ENCODE measurements at places on chromosomes 7 and 10.

- DNase-seq = no peak
These were observed 180.4 kb downstream of the RNF133 start for GRCh38 chr7:122518488-122518887.

- DNase-seq = no peak
These were observed 85.3 kb downstream of the LARP4B start for GRCh38 chr10:846126-846685.

- DNase-seq = no peak
These were observed 36.5 kb downstream of the STK17A start for GRCh38 chr7:43619213-43620012.

- no peak for DNase-seq
These were observed 3.2 kb upstream of the SUPV3L1 start for GRCh38 chr10:69176823-69177222.

DNA sequence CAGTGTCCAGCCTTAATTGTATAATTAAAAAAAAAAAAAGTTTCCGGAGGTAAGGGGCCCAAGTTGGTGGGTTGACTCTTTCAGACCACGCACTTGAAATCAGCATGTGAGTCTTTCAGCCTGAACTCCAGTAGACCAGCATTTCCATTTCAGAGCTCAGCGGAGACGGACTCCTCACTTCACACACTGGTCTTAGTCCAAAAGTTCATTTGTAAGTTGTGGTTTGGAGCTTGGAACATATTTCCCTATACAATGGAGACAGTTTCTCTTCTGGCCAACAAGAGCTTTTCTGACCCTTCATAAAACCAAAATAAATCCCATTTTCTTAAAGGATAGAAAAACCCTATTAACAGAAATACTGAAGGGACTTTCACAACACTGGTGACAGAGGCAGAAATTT, 41.0 kb downstream of the ATXN7L1 start:
- DNase-seq = no peak

- DNase-seq = no peak
These were observed 434.8 kb upstream of the NPVF start for GRCh38 chr7:25662841-25663800.

DNA sequence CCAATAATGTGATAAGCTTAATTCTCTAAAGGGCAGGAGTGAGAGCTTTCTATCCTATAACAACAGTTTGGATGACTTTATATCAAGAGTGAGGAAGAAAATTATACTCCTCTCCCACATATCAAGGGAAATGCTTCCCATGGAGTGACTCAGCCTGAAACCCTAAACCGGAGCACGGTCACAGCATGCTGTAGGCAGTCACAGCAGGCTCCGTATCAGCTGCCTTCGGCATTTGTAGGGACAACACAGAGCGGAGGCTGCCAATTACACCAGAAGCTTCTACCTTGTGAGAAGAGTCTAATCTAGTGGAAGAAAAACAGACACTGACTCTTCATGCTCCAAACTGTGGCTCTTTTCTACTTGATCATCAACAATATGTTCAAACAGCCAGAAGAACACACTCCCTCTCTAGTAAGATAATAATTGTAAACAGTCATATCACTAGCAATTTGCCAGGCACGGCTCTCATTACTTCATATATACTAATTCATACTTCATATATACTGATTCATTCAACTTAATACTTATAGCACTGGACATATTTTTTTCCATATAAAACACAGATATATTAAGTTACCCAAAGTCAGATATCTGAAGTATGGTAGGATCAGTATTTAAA, 65.9 kb downstream of the DGKB start:
- DNase-seq = peak; percentile 28
